ENCODE measurements at places on chromosomes 7 and 10.

- no peak for DNase-seq
- no peak overlapping the region for H3K4me3 ChIP-seq
- H3K36me3 ChIP-seq = peaks cover 26% of the 10 kb centered on the region
Measured at GRCh38 chr7:2384354-2385243, 18.8 kb upstream of the CHST12 start.

DNA sequence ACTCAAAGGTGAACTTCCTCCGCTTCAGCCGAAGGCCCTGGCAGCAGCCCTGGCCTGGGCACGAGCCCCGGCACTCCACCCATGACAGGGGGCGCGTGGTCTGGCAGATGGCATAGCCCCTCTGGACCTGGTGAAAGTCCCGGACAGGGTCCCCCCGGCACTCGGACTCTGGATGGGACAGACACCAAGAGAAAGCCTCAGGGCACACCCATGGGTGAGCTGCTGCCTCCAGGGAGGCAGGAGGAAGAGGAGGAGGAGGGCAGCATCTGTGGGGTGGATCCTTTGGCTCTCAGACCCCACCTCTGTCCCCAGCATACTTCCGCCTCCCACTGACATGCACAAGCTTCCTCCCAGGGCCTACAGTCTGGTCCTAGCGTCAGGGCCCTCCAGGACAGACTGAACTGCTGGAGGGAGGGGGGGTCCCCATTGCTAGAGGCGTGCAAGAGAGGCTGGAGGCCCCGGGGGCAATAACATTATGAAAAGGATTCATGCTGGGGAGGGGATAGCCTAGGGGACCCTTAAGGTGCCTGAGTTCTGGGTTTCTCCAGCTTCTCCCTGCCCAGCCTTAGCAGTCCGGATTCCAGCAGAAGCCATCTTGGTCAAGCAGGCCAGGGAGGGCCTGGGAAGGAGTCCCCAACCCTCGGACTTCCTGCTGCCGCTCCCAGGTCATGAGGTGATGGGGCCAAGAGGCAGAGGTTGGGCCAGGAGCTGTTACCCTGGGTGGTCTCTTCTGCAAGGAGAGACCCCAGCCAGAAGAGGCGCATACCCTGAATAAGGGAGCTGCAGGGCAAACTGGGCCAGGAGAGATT, 169.3 kb downstream of the LCOR start:
- H3K4me3 ChIP-seq = no peak overlapping the region
- H3K4me1 ChIP-seq = no peaks in the 10 kb centered on the region
- no peak overlapping the region for H3K27ac ChIP-seq
- no peaks in the 10 kb centered on the region for H3K36me3 ChIP-seq
- H3K27me3 ChIP-seq = no peaks in the 10 kb centered on the region
- no peak for DNase-seq

- DNase-seq = no peak
- H3K27ac ChIP-seq = no peak overlapping the region
- H3K27me3 ChIP-seq = no peaks in the 10 kb centered on the region
- peaks cover 1% of the 10 kb centered on the region for H3K36me3 ChIP-seq
- H3K4me1 ChIP-seq = peaks cover 21% of the 10 kb centered on the region
Measured at GRCh38 chr7:137932881-137933269, 69.0 kb downstream of the CREB3L2 start.

- H3K4me3 ChIP-seq = no peak overlapping the region
- no peak for DNase-seq
- no peak overlapping the region for H3K27ac ChIP-seq
- H3K4me1 ChIP-seq = no peaks in the 10 kb centered on the region
- no peaks in the 10 kb centered on the region for H3K27me3 ChIP-seq
- no peaks in the 10 kb centered on the region for H3K36me3 ChIP-seq
Measured at GRCh38 chr10:131187274-131187673, 124.2 kb downstream of the TCERG1L start.

DNA sequence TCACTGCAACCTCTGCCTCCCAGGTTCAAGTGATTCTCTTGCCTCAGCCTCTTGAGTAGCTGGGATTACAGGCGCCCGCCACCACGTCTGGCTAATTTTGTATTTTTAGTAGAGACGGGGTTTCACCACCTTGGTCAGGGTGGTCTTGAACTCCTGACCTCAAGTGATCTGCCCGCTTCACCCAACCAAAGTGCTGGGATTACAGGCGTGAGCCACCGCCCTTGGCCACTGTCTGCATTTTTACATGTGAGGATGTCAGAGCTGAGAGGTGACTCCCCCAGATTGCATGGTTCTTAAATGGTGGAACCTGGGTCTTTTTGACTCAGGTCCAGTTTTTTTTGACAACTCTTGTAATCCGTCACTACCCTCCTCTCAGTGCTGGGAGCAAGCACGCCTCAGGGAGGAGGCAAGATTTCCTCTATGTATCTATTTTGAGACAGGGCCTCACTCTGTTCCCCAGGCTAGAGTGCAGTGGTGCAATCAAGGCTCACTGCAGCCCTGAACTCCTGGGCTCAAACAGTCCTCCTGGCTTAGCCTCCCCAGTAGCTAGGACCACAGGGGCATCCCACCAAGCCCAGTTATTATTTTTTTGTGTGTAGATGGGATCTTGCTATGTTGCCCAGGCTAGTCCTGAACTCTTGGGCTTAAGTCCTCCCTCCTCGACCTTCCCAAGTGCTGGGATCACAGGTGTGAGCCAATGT, 1.2 kb upstream of the SRRT start:
- no peak for DNase-seq
- H3K27ac ChIP-seq = no peak overlapping the region
- H3K4me1 ChIP-seq = peaks cover 18% of the 10 kb centered on the region
- peaks cover 4% of the 10 kb centered on the region for H3K36me3 ChIP-seq
- peak overlapping the region; percentile 98 for H3K4me3 ChIP-seq

DNA sequence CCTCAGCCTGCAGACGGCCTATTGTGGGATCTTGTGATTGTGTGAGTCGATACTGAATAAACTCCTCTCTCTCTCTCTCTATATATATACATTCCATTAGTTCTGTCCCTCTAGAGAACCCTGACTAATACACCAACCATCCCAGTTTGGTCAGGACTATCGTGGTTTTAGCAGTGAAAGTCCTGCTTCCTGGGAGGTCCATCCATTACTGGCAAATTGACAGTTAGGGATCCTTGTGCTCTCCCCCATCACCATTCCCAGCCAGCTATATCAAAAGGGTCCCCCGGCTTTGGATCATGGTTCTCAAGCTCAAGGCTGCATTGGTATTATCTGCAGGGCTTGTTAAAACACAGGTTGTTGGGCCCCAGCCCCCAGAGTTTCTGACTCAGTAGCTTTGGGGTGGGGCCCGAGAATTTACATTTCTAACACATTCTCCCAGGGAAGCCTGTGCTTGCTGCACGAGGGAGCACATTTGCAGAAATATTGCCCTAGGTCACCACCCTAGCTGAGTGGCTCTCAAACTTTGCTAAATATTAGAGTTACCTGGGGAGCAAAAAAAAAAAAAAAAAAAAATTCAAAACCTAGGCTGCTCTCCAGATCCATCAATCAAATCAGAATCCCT, 899.1 kb upstream of the AUTS2 start:
- DNase-seq = no peak
- H3K4me1 ChIP-seq = no peaks in the 10 kb centered on the region
- no peak overlapping the region for H3K4me3 ChIP-seq

GRCh38 chr7:28879105-28879504, 79.0 kb downstream of the TRIL start:
- no peaks in the 10 kb centered on the region for H3K27me3 ChIP-seq
- H3K36me3 ChIP-seq = no peaks in the 10 kb centered on the region
- no peak overlapping the region for H3K4me3 ChIP-seq
- H3K4me1 ChIP-seq = no peaks in the 10 kb centered on the region

- H3K27ac ChIP-seq = no peak overlapping the region
- no peaks in the 10 kb centered on the region for H3K36me3 ChIP-seq
- no peak overlapping the region for H3K4me3 ChIP-seq
- DNase-seq = no peak
Measured at GRCh38 chr10:21055339-21056135, 158.4 kb upstream of the NEBL start.

DNA sequence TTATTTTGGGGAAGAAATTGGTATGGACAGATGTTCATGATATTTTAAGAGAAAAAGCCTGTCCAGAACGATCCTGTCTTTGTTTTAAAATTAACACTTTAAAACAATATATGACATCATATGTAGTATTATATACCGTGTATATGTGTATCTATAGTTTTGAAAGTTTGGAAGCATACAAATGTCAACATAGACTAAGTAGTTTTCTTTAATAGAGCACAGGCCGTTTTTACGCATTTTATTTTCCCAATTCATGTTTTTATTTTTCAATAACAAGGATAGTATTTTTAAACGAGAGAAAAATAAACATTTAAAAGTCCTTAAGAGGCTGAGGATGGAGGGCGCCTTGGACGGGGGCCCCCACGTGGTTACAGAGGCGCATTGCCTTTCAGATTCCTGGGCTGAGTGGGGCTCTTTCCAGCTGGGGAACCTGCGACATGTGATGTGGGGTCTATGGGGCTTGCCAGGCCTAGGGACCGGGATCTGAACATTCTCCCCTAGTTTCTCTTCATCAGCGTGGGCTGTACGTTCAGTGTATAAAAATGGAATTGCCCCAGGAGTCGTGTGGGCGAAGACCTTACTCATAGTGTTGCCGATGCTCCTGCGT, 127.8 kb upstream of the ZNF746 start:
- H3K27me3 ChIP-seq = no peaks in the 10 kb centered on the region
- H3K27ac ChIP-seq = no peak overlapping the region
- H3K4me3 ChIP-seq = peak overlapping the region; percentile 81
- peak; percentile 21 for DNase-seq
- H3K4me1 ChIP-seq = peaks cover 26% of the 10 kb centered on the region

DNA sequence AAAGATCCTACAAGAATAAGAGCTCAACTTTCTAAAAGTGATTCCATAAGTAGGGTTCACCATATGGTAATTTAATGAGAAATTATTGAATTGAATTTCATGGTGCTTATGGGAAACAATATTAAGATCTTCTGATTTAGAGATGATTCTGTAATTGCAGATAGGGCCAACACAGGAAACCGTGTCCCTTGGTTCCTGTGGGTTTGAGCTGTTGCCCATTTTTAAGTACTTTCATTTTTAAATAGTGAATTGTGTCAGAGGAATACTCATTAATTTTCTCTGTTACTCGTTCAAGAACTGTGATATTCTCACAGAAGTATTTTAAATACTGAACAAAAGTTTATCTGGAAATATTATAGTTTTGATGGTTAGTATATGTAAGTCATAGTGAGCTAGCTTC, 129.2 kb downstream of the SRI start:
- no peaks in the 10 kb centered on the region for H3K4me1 ChIP-seq
- H3K27me3 ChIP-seq = no peaks in the 10 kb centered on the region
- H3K36me3 ChIP-seq = no peaks in the 10 kb centered on the region
- no peak overlapping the region for H3K27ac ChIP-seq
- no peak overlapping the region for H3K4me3 ChIP-seq

DNA sequence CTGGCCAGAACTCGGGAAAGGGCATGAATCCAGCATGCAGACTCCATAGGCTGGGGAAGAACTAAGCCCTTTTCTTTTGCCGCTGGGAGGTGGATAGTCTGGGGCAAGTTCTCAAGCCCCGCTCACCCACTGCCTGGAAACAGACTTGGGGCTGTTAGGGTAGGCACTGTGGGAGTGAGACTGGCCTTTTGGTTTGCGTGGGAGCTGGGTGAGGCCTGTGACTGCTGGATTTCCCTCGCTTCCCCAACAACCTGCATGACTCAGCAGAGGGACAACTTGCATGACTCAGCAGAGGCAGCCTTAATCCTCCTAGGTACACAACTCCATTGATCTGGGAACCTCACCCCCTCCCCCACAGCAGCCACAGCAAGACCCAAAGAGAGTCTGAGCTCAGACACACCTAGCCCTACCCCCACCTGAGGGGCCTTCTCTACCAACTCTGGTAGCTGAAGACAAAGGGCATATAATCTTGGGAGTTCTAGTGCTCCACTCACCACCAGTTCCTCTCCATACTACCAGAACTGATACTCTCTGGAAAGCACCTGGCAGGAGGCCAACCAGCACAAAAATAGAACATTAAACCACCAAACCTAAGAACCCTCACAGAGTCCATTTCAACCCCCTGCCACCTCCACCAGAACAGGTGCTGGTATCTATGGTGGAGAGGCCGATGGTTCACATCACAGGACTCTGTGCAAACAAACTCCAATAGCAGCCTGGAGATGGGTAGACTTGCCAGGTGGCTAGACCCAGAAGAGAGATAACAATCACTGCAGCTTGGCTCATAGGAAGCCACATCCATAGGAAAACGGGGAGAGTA, 81.4 kb upstream of the LAMB4 start:
- H3K27ac ChIP-seq = no peak overlapping the region
- DNase-seq = no peak
- H3K36me3 ChIP-seq = no peaks in the 10 kb centered on the region
- H3K27me3 ChIP-seq = peaks cover 3% of the 10 kb centered on the region
- H3K4me1 ChIP-seq = no peaks in the 10 kb centered on the region

DNA sequence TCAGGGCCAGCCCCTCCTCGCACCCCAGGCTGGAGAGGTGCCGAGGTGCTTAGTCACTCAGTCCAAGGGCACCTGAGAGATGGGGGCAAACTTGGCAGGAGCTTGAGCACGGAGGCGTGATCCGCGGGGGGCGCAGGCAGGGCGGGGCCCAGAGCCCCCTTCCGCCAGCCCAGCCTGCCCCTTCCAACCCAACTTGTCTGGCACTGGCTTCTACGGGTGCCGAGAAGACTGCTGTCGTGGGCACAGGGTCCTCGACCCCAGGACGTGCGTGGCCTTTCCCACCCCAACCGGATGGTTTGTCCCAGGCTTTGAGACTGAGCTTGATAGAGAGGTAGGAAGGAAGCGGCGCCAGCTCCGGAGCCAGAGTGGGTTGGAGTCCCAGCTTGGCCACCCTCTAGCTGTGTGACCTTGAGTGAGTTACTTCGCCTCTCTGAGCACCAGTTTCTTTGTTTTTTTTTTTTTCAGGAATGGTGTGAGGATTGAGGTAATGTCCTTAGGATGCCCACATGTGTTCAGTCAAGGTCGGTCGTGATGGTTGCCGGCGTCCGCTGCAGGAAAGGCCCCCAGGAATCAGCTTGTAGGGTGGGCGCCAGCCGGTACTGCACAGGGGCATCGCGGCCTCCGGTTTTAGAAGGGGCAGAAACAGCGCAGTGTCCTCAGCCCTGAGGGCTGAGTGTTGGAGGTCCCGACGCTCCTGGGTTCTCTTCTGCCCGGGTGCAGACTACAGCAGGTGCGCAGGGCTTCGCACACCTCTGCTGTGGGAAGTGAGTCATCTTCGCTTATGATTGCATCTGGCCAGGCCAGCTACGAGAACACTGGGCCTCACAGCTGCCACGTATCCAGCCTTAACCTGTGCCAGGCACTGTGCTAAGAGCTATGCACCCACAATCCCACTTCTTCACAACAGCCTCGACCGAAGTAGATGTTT, 28.6 kb upstream of the VAX1 start:
- DNase-seq = no peak
- H3K36me3 ChIP-seq = no peaks in the 10 kb centered on the region
- no peak overlapping the region for H3K4me3 ChIP-seq
- no peak overlapping the region for H3K27ac ChIP-seq

GRCh38 chr7:20330239-20330927, at the start of gene ITGB8:
ITGB8 (plus strand) TSS chr7:20330900; CDS start chr7:20331807, 907 bp downstream.
- peak within 1 kb of the TSS; percentile 22 for H3K4me3 ChIP-seq
- H3K36me3 ChIP-seq = no peaks in the 10 kb centered on the region
- H3K27me3 ChIP-seq = no peaks in the 10 kb centered on the region
- no peak for DNase-seq
- H3K27ac ChIP-seq = no peak within 1 kb of the TSS

GRCh38 chr10:22825841-22826240, 102.0 kb upstream of the ARMC3 start:
- no peak for DNase-seq
- H3K27ac ChIP-seq = no peak overlapping the region
- no peaks in the 10 kb centered on the region for H3K27me3 ChIP-seq
- no peaks in the 10 kb centered on the region for H3K4me1 ChIP-seq
- no peak overlapping the region for H3K4me3 ChIP-seq

- no peaks in the 10 kb centered on the region for H3K4me1 ChIP-seq
- no peaks in the 10 kb centered on the region for H3K36me3 ChIP-seq
- H3K4me3 ChIP-seq = no peak overlapping the region
Measured at GRCh38 chr7:34487391-34488115, 170.5 kb upstream of the NPSR1 start.
